SHP77 (cell line): ENCODE measurements at places on chromosomes 5 and 9.

DNA sequence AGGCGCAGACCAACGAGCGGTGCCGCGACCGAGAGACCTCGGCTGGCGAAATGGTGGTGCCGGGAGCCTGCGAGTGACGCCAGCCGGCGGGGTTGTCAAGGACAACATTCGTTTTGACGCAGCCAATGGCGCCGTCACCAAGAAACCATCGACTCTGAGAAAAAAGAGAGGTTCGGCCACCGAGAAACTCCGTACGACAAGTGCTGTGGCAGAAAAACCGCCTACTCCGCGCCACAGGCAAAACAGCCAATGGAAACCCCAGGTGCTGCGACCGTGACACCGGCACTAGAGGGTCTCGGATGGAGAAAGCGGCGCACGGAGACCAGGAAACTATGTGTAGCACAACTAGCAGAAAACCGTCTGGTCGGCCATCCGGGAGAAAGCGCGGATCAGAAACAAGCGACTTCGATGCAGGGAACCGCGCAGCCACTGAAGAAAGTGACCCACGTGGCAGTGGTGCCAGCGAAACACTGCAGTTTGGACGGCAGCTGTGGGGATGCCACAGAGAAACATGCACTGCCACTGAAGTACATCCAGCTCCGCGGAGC is 88.8 kb downstream of the ANXA2R start:
- peak; percentile 88 for DNase-seq

DNA sequence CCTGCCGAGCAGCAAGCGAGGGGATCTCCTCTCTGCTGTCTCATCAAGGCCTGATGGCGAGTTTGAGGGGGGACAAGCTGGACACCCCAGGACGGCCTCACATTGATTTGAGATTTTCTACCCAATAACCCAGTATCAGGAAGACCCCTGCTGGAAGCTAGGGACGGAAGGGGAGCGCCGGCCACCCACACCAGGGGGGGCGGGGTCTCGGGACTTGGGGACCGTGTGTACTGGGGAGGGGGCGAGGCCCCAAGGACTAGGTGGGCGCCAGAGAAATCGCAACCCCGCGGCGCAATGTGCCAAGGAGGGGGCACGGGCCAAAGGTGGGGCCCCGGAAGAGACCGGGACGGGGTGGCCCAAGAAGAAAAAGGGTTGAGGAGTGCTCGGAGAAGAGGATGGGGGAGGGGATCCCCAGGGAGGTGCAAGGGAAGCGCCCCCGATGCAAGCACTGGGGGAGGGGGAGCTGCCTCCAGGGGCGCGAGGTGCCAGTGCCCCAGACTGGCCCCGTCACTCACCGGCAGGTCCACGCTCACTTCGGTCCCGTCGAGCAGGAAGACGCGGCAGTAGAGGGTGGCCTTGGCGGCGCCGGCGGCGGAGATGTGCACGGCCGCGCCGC is 1.1 kb downstream of the EPB41L4B start:
- no peak for DNase-seq

DNA sequence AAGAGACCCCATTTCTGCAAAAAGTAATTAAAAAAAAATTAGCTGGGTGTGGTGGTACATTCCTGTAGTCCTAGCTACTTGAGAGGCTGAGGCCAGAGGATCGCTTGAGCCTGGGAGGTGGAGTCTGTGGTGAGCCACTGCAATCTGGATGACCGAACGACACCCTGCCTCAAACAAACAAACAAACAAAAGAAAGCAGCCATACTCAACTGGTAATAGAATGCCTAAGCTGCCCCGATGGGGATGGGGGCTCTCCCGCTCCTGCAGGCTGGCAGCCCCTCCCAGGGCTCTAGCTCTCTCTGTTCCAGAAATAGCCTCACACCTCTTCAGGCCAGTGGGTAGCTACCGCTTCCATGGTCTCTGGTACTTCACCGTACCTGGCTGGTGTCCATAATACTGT is 241.8 kb downstream of the FANCC start:
- no peak for DNase-seq

- no peak for DNase-seq
Observed at GRCh38 chr5:102890133-102890532, 135.0 kb downstream of the PAM start.

DNA sequence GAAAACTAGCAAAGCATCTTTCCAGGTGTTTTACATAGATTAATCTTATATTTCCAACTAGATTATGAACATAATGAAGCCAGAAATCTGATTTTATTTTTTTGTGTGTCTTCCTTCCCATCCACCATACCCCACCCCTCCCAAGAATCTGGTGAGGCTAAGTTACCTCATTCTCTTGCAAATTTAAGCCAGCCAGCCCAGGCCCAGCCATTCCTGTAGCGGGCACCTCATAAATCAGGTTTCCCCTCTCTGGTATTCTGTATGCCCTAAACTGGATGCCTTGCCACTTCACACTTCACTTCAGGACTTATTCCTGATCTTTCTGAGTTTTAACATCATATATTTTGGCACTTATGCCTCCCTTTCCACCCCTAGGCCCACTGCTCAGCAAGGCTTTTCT is 21.8 kb downstream of the C9 start:
- DNase-seq: no peak

GRCh38 chr5:153476767-153477166 is 13.7 kb upstream of the GRIA1 start:
- no peak for DNase-seq
